ENCODE measurements at places on chromosomes 7 and 10.

- no peak for DNase-seq
Observed at GRCh38 chr10:3978174-3978573, 193.2 kb upstream of the KLF6 start.

DNA sequence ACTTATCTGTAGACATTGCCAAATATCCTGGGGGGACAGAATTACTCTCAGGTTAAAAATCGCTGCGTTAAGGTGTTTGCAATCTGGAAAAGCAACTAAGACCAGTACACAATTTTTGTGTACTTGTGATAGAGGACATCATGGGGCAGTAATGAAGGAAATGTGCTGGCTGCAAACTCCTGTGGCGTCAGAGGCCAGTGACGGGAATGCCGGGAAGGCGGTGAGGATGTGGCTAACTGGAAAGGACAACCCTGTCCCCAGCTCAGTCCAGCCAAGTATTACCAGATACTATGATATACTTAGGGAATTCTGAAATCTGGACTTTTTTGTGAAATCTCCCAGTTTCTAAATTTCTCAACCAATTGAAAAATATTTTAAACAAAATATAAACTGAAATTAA lies 103.1 kb upstream of the NANOS1 start:
- DNase-seq: no peak

- DNase-seq: peak; percentile 18
Observed at GRCh38 chr7:74174606-74175082, 488 bp downstream of the EIF4H start.

- no peak for DNase-seq
Observed at GRCh38 chr7:28626624-28627262, 214.4 kb downstream of the CREB5 start.

- DNase-seq: no peak
Observed at GRCh38 chr10:117320050-117320665, 55.1 kb downstream of the PDZD8 start.

GRCh38 chr10:78313636-78314035 lies 280.0 kb downstream of the RPS24 start:
- no peak for DNase-seq

- no peak for DNase-seq
Observed at GRCh38 chr7:52691257-52691656, 344.2 kb upstream of the POM121L12 start.

DNA sequence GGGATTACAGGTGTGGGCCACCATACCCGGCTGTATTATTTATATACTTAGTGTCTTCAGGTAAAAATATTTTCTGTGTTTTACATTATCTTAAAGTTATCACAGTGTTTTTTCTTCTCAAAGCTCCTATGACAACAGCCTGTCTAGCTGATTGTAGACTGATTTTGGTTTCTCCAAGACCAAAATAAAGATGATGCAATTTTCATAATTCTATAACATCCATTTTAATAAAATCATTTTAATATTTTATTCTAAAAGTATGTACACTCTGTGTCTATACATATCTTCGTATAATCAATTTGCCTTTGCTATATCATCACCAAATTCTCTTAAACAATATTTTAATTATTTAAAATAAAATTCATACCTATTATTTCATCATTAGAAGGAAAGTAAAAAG lies 108.6 kb downstream of the TRIM24 start:
- DNase-seq: no peak

- no peak for DNase-seq
Observed at GRCh38 chr7:117146059-117146458, 176.8 kb downstream of the WNT2 start.

DNA sequence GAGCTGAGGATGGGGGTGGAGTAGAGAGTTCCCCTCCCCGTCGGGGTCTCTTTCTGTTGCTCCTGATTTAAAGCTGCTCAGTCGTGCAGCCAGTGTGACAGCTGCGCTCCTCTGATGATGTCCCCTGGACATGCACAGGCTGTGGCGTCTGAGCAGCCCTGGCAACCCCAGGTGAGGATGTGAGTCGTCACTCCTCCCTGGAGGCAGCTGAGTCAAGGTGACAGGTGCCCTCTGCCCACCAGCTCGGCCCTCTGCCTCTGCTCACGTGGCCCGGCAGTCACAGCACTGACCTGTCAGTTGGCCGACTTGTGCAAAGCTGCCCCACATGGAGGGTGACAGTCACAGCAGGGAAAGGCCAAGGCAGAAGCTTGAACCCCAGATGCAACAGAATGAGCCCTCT lies 33.9 kb downstream of the ANXA8 start:
- DNase-seq: no peak

DNA sequence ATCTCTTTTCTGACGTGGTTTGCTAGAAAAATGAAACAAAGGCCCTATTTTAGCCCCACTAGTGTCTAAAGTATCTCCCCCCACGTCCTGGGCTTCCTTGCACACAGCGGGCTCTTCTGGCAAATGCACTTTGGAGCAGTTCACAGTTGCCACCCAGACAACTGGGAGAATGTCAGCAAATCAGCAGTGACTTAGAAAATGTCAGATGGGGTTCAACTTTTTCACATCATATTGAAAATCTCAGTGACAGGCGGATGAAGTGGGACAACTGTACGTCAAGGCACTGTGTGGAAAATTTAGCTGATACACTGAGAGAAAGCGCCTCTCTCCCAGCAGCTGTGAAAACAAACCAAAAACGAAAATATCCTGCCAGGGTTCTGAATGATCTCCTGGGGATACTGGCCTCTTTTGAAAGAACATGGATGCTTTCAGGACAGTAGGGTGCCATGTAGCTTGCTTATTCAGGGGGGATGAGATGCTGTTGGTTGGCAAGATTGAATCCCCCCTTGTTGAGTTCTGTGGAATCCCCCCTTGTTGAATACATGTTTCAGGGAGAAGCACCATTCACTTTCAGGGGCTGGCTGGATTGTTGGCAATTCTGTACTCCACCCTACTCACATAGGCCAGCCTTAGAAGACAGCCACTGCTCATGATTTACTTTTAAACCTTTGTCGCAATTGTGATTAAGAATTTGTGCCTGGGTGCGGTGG lies 372.8 kb upstream of the CELF2 start:
- no peak for DNase-seq

DNA sequence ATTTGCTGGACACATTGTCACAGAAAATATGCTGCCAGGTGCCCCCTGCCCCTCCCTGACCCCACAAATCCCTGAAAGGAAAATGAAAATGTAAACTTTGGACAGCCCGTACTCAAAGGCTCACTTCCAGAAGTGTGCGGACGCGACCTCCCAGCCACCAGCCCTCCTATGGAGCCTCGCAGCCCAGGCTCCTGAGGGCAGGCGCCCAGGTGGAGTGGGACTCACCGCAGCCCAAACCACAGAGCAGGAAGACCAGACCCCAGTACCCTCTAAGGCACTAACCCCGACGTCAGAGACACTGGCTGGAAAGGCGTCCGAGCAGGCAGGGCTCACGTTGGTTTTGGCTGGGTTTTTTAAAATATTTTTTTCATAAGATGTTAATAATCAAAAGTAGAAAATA lies 57.3 kb downstream of the CSGALNACT2 start:
- DNase-seq: no peak

DNA sequence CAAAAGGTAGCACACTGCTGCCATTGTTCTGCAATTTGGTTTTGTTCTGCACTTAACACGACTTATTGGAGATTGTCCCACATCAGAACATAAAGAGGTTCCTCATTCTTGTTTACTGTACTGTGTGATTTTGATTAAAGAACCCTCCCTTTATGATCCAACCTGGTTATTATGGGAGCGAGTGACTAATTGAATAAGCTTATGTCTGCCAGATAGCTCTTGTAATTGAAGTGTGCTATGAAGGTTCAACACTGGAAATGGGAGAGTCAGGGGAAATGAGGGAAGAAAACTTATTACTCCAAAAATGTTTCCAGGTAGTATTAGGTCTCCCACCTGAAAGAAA lies 33.9 kb downstream of the CASP7 start:
- no peak for DNase-seq

GRCh38 chr7:50768485-50769474 lies 13.9 kb downstream of the GRB10 start:
- no peak for DNase-seq

- DNase-seq: no peak
Observed at GRCh38 chr7:130595986-130596385, 72.6 kb downstream of the COPG2 start.

- DNase-seq: no peak
Observed at GRCh38 chr10:19888061-19888660, 71.9 kb downstream of the PLXDC2 start.
